T47D (cell line): ENCODE measurements at places on chromosomes 5 and 9.

DNA sequence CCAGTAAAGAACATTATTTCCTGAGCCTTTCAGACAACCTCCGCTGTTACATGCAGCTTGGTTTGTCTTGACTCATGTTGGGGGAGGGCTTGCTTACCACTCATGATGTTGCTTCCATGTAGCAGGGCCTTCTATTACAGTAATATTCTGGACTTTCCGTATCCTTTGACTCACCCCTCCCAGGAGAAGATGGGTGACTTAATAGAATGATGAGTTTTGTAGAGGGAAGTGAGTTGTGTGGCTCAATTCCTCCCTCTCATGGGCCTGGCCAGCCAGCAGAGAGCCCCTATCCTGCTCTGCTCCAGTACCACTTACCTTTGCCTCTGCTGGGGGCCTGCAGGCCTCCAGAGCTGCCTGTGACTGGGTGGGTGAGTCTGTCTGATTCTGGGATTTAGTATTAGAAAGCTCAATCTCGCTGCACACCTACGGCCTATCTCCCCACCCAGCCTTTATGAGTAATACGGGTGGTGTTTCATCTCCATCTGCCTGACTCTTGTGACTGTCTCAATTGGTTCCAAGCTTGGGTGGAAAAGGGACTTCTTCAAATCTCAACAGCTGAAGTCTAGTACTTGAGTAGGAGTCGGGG lies 52.6 kb upstream of the KLF9 start:
- no peak for DNase-seq

- DNase-seq = no peak
Measured at GRCh38 chr5:135913713-135914626, 18.3 kb upstream of the IL9 start.

GRCh38 chr5:88681211-88681803 lies 201.7 kb downstream of the MEF2C start:
- no peak for DNase-seq

DNA sequence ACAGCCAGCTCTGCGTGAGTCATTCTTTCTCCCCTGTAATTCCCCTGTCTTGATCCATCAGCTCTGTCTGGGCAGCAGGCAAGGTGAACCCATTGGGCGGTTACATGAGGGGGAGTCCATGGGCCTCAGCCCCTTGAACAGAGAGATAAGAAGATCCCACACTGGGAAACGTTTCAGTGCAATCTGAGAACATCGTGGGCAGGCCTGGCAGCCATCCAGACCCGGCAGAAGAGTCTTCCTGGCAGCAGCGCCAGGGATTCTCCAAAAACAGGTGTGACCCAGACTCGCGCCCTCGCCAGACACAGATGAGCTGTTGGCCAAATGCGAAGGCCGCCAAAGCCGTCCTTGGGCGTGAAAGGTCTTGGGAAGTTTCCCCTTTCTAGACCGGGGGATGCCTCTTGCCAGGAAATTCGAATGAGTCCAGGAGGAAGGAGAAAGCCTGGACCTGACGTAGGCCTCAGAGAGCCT lies 6.4 kb upstream of the SLC12A7 start:
- DNase-seq = no peak

DNA sequence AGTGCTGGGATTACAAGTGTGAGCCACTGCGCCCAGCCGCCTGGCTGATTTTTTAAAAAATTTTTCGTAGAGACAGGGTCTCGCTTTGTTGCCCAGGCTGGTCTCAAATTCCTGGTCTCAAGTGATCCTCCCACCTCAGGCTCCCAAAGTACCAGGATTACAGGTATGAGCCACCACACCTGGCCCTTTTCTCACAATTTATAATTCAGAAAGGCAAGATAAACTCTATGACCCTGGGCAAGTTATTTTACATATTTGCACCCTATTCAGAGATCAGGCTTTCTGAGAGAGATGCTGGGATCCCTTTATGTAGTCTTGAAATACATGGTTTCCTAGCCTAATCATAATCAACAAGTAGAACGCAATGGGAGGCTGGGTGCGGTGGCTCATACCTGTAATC lies 20.6 kb downstream of the ZNF346 start:
- no peak for DNase-seq

DNA sequence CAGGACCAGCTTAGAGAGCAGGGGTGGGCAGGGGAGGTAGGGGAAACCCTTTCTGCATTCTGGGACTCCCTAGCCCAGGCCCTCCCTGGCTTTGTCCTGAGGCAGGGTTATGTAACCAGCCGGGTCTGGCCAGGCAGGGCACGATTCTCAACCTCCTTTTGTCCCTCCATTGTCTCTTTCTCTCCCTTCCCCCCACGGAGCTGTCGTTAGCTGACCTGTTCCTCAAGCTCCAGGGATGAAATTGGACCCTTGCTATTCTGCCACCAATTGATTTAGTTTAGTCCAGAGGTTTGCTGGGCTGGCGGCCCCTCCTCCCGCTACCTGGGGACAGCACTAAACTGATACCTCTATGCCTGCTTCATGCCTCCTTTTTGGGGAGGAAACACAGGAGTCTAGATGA lies 9.4 kb upstream of the NDST1 start:
- DNase-seq = no peak

GRCh38 chr5:32193591-32193990 lies 19.5 kb upstream of the GOLPH3 start:
- DNase-seq = peak; percentile 84

GRCh38 chr5:151718646-151719045 lies 31.9 kb upstream of the SPARC start:
- DNase-seq = no peak

- no peak for DNase-seq
Measured at GRCh38 chr5:178392386-178392785, 159.8 kb upstream of the PHYKPL start.

GRCh38 chr5:55620766-55621160 lies 86.0 kb upstream of the PLPP1 start:
- DNase-seq = no peak

DNA sequence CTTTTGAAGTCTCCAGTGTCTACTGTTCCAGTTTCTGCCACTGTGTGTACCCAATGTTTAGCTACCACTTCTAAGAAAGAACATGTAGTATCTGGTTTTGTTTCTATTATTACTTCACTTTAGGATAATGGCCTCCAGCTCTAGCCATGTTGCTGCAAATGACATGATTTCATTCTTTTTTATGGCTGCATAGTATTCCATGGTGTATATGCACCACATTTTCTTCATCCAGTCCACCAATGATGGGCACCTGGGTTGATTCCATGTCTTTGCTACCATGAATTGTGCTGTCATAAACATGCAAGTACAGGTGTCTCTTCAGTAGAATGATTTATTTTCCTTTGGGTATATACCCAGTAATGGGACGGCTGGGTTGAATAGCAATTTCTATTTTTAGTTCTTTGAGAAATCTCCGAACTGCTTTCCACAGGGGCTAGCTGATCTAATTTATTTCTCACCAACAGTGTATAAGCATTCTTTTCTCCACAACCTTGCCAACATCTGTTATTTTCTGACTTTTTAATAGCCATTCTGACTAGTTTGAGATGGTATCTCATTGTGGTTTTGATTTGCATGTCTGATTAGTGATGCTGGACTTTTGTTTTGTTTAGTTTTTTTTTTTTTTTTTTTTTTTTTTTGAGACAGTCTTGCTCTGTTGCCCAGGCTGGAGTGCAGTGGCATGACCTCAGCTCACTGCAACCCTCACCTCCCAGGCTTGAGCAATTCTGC lies 68.9 kb downstream of the WDR41 start:
- no peak for DNase-seq

DNA sequence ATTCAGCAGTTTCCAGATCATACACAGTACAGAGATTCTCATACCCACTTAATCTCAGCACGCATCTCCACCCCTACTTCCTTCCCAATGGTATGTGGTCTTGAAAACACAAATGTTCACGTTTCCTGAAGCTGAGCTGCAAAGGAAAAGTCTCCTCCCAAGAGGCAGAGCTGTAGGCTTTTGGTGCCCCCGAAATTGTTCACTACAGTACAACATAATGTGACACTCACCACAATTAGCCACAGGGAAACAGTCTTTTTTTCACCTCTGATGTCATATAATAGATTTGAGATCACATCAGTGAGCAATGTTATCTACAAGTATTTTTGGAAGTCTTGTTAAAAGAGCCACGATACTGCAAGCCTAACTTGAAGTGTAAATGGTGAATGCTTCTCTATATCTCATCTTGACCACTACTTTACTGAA lies 40.2 kb downstream of the NFIB start:
- no peak for DNase-seq

- no peak for DNase-seq
Measured at GRCh38 chr9:38254151-38254550, 138.4 kb upstream of the ALDH1B1 start.
